Uterus (tissue), 4 donors: ENCODE measurements at places on chromosomes 5 and 9. TPM values are rescaled to one million over a fixed set of nuclear protein-coding genes. Genes with fewer than 3 reads are reported as not detected.

DNA sequence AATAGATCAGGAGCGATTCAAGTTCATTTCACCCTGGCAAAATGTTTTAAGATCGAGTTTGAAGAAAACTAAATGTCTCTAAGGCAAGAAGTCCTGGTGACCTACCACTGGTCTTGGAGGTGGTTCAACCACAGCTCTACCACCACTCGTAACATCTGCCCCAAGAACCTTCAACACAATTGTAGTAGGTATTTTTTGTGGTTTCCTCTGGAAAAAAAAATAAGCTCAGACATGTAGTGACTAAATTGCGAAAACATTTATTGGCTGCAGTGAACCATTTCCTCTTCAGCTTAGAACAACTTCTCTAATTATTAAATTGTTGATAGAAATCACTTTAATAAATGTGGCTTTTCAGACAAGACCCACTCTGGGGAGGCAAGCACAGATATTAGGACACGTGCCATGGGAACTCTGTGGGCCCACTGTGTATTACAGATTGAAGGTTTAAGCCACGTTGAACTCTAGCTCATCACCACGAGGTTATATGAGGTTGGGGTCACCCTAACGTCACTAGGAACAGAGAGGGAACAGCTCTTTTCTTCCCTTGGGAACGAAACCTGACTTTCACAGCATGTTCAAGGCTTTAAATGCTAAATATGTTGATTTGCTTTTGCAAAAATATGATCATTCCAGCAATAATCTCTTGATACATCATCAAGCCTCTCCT lies 142.9 kb downstream of the HSD17B3 start:
- DNase-seq: no peak

- no peak for DNase-seq
Measured at GRCh38 chr9:38182321-38182720, 113.3 kb upstream of the SHB start.

GRCh38 chr5:2075365-2075764 lies 192.6 kb upstream of the IRX4 start:
- DNase-seq: no peak

The CDKN2A gene
- not detected for total RNA-seq

DNA sequence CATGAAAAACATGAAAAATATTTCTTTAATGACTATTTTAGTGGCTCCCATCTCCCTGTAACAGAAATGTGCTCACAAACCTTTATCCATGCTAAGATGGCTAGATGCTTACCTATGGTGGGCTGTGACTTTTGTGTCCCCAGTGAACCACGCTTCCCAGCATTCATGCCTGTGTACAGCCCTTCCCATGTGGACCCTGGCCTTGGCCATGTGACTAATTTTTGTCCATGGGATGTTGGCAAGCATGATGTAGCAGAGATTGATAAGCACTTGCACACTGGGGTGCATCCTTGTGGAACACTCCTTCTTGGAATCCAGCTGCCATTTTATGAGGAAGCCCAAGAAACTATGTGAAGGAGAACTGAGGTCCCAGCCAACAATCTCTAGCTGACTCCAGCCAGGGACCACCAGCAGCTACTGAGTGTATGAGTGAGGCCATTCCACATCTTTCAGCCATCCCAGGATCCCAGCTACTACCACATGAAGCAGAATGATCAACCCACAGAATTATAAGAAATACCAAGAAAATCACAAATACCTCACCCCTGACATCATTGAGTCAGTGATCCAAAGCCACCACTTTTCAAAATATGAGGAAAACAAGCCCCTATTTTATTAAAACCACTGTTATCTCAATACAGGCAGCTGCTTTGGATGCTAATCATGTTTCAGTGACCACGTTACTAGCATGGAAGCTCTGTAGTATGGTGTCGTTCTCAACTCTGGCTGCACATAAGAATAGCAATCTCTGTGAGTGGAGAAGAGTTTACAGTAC lies 16.1 kb upstream of the RAI14 start:
- DNase-seq: no peak

GRCh38 chr5:149221731-149222342 lies 49.8 kb upstream of the AFAP1L1 start:
- DNase-seq: no peak

The AHRR gene
- 9.1 TPM for total RNA-seq

The MEGF10 gene
- 3.5 TPM for total RNA-seq
